Dermis microvascular lymphatic vessel endothelial cell (primary cell): ENCODE measurements at places on chromosomes 4 and X. TPM values are rescaled to one million over a fixed set of nuclear protein-coding genes. Genes with fewer than 3 reads are reported as not detected.

DNA sequence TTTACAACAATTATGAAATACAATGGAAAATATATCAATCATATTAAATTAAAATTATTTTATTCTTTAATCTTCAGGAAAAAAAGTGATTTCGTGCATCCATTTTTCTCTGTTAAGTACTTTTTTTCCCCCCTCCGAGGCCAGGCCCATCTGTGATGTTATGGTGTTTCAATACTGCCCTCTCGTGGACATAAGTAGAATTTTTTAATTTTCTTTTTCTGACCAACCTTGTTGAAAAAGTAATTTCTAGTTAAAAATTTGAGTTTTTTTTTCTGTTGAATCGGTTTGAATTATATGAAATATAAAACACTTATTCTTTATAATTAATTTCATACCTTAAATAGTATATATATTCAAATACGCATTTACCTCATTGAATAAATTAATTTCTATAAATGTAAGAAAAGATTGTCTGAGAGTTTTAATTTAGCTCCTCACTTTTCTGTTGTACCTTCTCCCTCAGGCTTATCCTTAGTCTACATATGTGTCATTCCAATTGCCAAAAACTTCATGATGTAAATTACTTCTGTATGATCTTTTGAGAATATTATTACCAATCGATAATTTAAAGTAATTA is 175.8 kb upstream of the TECRL start:
- DNase-seq, result peak; percentile 18

Gene KLHL13
- total RNA-seq, result 0.38 and 0.51 TPM in 2 replicates

- DNase-seq, result no peak
Observed at GRCh38 chr4:161206528-161207080, 957.2 kb downstream of the FSTL5 start.

Gene ADH1B
- total RNA-seq, result 0.13 TPM in 2 replicates

DNA sequence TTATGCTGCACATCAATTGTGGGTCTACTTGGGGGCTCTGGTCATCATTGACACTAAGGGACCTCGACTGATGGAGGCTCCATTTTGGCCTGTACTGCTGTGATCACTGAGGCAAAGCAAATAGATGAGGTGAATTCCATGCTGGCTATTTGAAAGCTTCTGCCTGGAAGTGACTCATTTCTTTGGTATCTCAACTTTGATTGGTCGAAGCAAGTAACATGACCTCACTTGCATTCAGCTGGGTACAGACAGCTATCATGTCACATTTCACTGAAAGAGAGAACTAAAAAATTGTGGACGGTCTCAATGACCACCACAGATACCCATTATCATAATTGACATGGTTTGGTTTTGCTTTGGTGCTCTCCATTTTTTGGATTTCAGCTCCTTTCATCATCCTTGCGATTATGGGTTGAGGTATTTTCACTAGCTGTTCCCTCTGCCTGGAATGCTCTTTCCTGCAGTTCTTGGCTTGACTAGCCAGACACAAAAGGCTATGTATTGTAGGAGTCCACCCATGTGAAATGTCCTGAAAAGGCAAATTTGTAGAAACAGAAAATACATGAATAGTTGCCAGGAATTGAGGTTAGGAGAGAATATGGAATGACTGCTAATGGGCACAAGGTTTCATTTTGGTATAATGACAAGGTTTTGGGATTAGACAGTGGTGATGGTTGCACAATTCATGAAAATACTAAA is 369.2 kb upstream of the LCORL start:
- no peak for DNase-seq

Gene IL3RA
- 15.9 and 20.4 TPM in 2 replicates for total RNA-seq

GRCh38 chr4:8319731-8320385 is 50.3 kb downstream of the HTRA3 start:
- no peak for DNase-seq

GRCh38 chr4:68182382-68182820 is 52.7 kb upstream of the TMPRSS11F start:
- DNase-seq, result no peak

DNA sequence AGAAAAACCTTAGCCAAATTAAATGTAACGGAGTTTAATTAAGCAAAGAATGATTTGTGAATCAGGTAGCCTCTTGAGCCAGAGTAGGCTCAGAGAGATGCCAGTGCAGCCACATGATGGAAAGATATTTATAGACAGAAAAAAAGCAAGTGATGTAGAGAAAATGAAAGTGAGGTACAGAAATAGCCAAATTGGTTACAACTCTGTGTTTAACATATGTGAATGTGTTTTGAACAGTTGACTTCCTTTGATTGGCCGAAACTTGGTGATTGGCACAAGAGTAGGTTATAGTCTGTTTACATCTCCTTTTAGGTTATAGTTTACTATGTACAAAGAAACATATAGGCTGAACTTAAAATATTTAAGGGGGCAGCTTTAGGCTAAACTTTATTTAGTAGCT is 459.9 kb upstream of the BOD1L1 start:
- DNase-seq, result no peak
